HFFc6 (cell line): ENCODE measurements at places on chromosomes 12 and 14.

DNA sequence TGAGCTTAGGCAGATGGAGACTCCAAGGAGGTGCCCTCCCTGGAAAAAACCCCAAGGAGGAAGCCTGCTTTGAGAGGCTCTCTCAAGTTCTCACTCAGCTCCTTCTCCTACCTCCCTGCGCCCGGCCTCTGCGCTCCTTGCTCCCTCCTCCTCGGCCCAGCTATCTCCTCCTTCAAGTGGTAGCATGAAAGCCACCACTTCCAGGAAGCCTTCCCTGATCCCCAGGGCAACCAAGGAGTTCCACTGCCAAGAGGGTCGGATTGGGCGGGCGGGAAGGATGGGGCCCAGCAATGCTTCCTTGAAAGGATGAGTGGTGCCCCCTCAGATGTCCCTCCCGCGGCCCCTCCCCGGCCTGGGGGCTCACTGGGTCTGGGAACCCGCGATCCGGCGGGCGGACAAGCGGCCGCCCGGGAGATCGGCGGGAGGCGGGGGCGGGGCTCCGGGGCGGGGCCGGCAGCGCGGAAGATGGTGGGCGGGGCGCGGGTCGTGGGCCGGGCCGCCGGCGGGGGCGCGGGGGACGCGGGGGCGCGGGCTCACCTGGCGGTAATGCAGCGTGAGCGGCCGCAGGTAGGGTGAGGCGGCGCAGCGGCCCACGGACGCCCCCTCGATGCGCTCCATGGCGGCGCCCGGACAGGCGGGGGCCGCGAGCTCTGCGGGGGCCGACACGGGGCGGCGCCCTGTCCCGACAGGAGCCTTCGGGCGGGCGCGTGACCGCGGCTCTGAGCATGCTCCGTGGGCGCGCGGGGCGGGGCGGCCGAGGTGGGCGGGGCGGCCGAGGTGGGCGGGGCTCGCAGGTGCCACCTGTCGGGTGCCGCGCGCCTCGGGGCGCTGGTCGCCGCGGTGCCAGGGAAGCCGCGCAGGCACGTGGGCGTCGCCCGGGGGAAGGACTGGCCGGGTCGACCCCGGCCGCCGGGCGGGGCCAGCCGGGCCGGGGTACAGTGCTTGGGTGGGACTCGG, at the start of gene NUDT14:
TSS of gene NUDT14 (minus strand) at position 721 of the 957 bp plus-strand sequence. CDS start at position 618, 103 bp downstream.
- DNase-seq, result peak; percentile 14

DNA sequence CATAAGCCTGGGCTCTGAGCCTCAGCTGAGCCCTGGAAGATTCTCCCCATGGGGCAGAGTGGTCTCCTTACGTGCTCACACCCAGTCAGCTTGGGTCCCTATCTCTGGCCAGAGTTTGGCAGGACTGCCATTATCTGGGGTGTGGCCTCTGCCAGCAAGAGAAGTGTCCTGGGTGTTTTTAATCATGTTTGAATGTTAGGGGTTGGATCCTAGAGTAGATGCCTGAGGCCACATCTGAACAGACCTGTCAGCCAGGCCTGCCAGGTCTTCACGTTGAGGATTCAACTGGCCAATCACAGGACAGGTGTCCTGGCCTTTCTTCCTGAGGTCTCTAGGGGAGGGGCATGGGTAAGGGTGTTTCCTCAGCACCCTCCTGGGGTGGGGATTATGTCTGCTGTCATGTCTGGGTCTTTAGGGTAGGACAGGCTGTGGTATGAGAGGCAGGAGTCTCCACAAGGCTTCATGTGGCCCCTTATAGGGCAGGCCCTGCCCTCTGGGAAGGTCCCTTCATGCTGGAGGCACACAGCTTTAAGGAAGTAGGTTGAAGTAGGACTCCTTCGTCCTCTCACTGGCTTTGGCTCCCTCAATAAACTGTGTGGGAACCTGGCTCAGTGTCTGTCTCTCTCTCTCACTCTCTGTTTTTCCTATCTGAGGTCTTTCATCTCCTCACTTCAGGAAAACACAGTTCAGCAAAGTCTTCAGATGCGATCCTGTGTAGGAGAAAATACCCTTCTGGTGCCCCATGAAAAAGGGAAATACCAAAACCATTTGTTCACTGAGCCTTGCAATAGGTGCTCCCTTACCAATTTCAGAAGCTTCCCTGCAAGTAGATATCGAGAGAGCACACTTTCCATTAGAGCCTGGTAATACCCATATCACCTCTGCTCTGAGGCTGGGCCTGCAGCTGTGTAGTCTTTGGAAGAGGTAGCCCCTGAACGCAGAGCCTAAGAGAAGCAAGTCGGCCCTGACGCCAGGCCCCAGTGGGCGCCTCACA, 6.7 kb upstream of the FITM1 start:
- no peak for DNase-seq

GRCh38 chr12:102948941-102949352, 8.5 kb upstream of the ASCL1 start:
- DNase-seq, result no peak

DNA sequence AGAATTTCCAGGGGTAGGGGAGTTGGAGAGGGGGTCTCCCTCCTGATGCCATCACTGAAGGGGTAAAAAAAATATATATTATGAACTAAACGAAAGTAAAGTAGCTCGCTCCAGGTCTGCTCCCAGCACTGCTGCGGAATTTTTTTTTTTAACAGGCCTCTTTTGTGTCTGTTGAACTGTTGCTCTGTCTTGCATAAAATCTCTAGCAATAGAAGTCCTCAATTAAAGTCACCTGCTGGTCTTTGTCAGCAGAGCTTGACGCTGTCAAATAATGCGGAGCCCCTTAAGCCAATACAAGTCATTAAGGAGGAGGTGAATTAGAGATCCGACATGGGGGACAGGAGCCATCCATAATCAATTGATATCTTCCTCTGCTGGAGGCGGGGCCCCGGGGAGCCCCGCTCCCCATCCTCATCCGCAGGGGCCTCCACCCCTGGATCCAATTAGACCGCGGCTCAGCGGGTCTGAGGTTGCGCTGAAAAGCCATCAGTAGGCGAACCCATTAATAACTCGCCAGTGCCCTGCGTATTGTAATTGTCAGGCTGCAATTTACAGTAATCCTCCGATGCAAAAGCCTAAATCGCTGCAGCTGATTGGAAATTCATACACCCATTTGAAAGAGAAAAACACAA, 85.6 kb downstream of the DICER1 start:
- no peak for DNase-seq

DNA sequence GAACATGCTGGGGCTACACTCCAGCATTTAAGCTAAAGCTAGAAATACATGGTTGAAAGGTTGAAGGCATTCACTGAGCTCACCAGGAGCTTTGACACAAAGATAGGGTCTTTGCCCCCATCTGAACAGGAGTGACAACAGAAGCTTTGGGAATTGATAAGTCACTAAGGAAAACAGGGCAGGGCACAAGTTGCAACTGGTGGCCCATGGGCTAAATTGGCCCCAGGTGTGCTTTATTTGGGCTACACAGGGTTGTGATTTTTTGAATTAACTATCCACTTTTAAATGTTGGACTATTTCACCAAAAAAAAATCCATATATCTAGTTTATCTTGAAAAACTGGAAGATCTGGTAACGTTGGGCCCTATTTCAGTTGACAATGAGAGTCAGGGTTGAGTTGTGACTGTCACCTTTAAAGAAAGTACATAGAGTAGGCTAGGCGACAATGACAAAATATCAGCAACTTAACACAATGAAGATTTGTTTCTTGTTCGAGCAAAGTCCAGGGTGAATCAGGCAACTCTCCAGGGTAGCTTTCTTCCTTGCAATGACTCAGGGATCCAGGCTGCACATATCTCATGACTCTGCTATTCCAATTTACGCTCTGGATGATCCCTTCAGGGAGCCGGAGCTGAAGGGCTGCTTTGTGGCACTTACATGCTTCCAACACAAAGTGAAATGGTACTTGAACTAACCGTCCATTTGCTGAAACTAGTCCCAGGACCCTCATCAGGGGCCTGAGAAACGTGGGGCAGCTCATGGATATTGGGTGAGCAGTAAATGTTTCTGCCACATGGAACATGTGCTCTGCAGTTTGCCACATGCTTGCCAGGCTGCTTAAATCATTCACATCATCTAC, 13.3 kb upstream of the EIF4B start:
- peak; percentile 68 for DNase-seq

DNA sequence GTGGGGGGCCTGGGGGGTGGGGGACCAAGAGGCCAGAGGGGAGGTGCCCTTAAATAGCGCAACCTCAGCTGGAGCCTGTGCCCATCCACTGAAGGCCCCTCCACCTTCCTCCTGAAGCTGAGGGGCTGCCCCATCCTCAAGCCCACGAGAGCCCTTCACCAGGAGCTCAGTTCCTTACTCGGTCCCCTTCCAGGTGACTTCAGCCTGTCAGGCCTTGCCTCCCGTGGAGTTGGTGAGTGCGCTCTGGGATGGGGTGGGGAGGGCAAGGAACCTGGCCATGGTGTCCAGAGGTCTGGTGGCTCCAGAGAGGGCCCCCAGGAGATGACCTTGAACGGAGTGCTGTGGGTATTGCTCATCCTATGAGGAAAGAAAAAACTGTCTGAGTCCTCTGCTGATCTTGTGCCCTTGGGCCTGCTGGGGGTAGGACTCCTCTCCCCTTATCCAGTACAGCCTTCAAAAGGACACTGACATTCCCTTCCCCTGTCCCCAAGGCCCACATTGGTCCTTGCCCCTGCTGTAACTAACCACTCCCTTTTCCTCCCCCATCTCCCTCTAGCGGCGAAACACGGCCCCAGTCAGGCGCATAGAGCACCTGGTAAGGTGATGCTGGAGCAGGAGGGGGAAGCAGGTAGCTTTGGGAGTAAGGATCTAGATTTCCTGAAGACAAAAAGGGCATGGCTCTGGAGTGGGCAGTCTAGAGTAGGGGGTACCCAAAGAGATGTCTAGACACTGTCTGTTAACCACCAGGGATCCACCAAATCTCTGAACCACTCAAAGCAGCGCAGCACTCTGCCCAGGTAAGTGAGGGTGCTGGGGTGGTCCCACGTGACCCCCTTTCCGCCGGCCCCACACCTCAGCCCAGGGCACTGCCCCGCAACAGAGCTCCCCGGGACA, 3.6 kb downstream of the TNS2 start:
- no peak for DNase-seq

- DNase-seq, result no peak
Measured at GRCh38 chr12:25859976-25860375, 98.5 kb upstream of the RASSF8 start.

GRCh38 chr14:78959674-78960264, 789.6 kb downstream of the NRXN3 start:
- DNase-seq, result peak; percentile 66
